Activated naive CD8-positive, alpha-beta T cell treated with anti-CD3 and anti-CD28 coated beads, Interleukin-2, amount 10 ng/mL, durations not matched to agents 7 days and 5 days (primary cell): ENCODE measurements at places on chromosomes 5 and 9. TPM values are rescaled to one million over a fixed set of nuclear protein-coding genes. Genes with fewer than 3 reads are reported as not detected.

DNA sequence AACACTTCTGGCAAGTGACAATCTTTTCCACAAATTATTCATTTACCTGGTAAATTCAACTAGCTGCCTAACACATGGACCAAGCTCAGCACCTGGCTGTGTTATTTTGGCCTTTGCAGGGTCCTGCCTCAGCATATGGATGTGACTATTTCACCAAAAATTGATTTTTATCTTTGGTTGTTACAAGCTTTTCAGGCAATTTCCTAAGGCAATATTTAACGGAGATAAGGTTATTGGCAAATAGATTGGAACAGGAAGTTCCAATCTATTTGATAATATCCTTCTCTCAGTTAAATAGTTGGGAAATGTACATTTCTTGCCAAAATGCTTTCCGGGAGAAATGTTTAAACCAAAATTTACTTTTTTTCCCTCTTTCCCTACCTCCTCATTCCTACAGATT lies 415.2 kb upstream of the SMARCA2 start:
- H3K27me3 ChIP-seq, result no peaks in the 10 kb centered on the region
- no peak overlapping the region for H3K4me3 ChIP-seq
- no peaks in the 10 kb centered on the region for H3K4me1 ChIP-seq
- H3K27ac ChIP-seq, result no peak overlapping the region
- no peaks in the 10 kb centered on the region for H3K36me3 ChIP-seq

GRCh38 chr9:112233769-112234168 lies 58.7 kb upstream of the SUSD1 start:
- no peak for DNase-seq
- no peak overlapping the region for H3K4me3 ChIP-seq
- H3K27me3 ChIP-seq, result no peaks in the 10 kb centered on the region
- H3K27ac ChIP-seq, result peak overlapping the region; percentile 10
- peaks cover 7% of the 10 kb centered on the region for H3K4me1 ChIP-seq
- H3K36me3 ChIP-seq, result peaks cover 34% of the 10 kb centered on the region

GRCh38 chr9:130789747-130790672 lies 45.0 kb upstream of the ABL1 start:
- H3K36me3 ChIP-seq, result peaks cover 12% of the 10 kb centered on the region
- H3K27ac ChIP-seq, result no peak overlapping the region
- DNase-seq, result no peak
- no peaks in the 10 kb centered on the region for H3K4me1 ChIP-seq

GRCh38 chr5:153879596-153879995 lies 159.1 kb downstream of the FAM114A2 start:
- H3K4me3 ChIP-seq, result no peak overlapping the region
- no peak for DNase-seq

DNA sequence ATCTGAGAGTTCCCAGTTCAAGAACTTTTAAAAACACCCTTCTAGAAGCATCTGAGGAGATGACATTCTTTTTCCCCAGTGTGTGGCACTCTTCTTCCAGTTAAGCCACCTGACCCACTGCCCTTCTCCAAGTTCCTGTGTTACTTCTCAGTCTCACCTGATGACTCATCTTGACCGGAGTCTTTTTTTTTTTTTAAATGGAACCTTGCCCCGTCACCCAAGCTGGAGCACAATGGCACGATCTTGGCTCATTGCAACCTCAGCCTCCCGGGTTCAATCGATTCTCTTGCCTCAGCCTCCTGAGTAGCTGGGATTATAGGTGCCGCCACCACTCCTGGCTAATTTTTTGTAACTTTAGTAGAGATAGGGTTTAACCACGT lies 224.1 kb upstream of the DAB2 start:
- H3K4me1 ChIP-seq, result no peaks in the 10 kb centered on the region
- H3K4me3 ChIP-seq, result no peak overlapping the region
- H3K27ac ChIP-seq, result no peak overlapping the region
- DNase-seq, result no peak
- H3K36me3 ChIP-seq, result no peaks in the 10 kb centered on the region

The MYMK gene
- total RNA-seq, result not detected
